ENCODE measurements at places on chromosomes 11 and 22.

- DNase-seq, result no peak
Observed at GRCh38 chr22:19405652-19406051, 25.9 kb downstream of the HIRA start.

GRCh38 chr11:37770145-37770544 is 1172.1 kb upstream of the RAG2 start:
- DNase-seq, result no peak

DNA sequence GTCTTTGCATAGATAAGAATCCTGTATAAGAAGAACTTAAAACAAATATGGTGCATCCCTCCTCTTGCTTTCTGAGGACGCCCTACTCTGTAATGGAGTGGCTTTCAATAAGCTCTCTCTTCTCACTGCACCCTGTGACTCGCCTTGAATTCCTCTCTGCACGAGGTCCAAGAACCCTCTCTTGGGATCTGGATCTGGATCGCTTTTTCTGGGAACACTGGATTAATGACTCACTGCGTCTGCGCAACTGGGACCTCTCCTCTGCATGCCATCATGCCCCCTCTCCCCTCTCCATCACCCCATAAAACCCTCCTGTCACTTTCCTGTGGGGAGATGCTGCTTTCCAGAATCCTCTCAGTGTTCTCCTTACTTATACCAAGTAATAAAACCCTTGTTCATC is 15.1 kb upstream of the CABP2 start:
- no peak for DNase-seq

DNA sequence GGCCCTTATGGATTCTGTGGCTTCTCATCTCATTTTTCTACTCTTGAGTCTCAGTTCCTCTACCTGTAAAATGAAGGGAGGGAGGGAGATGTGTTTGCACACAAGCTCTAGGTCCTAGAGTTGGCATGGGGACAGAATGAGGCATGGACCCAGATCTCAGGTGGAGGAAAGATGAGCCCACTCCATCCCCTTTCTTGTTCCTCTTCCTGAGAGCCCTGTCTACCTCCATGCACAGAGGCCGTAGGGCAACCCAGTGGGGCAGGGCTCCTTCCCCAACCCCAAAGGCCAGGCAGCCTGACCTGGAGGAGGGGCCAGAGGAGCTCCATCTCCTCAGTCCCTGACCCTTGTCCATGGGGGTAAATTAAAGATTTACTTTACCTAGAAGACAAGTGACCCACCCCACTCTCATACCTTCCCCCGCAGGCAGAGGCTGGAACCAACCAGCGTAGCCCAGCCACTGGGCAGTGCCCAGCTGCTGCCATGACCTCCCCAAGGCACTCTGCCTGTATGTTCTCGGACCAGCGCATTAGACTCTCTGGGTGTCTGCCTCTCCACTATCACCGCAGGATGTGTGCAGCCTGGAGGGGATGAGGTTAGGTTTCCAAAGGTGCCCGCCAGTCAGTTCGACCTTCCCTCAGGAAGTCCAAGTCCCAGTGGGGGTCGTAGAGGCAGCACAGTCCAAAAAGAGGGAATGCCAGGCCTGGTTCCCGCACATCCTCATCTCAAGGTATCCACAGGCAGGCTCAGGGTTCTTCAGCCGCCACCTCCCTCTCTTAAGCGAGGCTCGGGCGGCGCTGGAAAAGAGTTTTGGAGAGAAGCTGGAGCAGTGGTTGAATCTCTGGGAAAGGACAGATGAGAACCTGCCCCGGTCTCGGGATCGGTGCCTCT is 3.0 kb downstream of the SMTN start:
- peak; percentile 79 for DNase-seq

GRCh38 chr22:30326255-30326705 is 461 bp downstream of the TBC1D10A start:
- peak; percentile 58 for DNase-seq

All from NCI-H69 (cell line).